ENCODE measurements at places on chromosomes 1 and 21.

- no peak for DNase-seq
Observed at GRCh38 chr1:237229333-237229732, 187.3 kb downstream of the RYR2 start.

GRCh38 chr1:37515185-37516034, 844 bp upstream of the MEAF6 start:
- no peak for DNase-seq

DNA sequence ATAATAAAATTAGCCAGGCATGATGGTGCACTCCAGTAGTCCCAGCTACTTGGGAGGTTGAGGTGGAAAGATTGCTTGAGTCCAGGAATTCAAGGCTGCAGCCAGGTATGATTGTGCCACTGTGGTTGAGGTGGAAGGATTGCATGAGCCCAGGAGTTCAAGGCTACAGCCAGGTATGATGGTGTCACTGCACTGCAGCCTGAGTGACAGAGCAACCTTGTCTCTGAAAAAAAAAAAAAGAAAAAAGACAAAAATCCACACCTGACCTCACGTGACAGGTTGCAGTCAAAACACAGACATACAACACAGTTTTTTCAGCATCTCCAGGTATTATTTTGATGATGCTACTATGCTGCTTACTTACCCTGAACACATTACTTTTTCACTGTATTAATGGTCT, 4.3 kb upstream of the AK2 start:
- DNase-seq, result no peak

DNA sequence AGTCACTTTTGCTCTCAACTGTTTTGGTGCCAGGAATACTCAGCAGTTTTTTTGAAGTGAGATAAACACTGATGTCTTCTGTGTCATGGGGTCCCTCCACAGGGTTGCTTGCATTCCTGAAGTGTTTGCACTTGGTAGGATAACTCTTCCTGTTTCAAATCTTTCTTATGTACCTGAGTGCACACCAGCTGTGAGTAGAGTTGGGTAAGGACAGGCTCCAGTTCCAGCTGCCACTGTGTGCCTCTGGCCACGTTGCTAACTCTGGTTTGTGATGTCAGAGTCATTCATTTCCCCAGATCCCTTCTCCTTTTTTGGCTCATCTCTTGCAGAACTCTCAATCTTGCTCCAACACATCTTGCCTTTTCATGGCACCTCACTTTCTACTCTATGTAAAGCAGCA, 356.3 kb upstream of the B3GALT2 start:
- no peak for DNase-seq

DNA sequence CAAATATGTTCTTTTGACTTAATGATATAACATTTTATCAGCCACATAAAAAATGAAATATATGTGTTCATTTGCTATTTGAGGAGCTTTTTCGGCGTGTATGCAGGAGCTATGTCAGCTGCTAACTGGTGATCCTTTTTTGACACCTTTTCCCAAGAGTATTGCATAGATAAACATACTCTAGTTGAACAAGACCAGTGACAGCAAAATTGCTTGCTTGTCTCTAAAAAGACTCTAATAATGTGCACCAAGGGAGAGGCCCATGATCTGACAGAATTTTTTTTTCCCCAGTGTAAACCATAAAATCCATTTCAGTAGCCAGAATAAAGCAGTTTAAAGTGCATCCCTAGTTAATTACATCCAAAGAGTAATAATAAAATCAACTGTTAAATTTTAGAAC, 103.6 kb upstream of the BARHL2 start:
- DNase-seq, result no peak

DNA sequence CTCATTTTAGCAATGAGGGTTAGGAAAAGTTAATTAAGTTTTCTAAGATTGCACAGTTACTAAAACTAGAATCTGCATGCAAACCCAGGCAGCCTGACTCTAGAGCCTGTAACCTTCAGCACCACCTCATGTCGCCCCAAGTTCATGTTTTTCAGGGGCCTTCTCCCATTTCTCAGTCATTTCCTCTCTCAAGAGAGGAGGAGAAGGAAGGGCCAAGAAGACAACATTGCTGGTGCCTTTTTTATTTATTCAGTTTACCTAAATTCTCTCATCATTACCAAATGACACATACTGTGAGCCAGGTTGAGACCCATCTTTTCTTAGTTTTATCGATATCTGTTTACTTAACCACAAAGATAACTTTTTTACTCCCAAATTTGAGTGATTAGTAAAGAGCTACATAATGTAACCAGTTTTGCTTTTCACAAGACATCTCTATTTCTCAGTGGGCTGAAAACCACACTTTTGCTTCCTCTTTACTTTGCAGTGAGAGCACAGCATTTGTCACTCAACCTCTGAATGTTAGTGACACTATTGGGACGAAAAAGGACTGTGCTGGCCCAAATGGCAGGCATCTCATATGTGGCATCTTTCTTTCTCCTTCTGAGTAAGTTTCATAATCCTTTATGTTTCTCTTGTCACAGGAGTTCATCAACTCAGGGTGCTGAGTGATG, at the start of gene CD101:
TSS of gene CD101 (plus strand) at position 507 of the 674 bp plus-strand sequence. CDS start at position 565, 58 bp downstream.
- no peak for DNase-seq

DNA sequence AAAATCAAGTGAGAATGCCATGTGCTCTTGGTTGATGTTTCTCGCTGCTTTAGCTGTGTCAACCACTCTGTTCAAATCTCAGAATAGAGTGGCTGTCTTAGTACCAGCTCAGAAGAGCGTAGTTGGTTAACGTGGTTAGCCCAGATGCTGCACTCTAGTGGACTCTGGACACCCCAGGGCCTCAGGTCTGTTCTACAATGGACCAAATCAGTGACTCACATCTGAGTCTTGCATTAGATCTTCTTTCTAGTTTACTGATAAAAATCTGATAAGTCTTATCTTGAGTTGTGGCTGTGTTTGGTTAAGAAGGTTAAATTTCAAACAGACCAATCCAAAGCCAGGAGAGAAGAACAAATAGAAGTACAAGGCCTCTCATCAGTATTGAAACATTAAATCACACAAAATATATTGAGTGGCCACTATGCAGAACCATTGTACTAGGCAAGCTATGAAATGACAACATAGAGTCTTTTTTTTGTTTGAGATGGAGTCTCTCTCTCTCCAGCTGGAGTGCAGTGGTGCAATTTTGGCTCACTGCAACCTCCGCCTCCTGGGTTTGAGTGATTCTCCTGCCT, 104.1 kb downstream of the NR5A2 start:
- no peak for DNase-seq

GRCh38 chr21:38380481-38381137, 117.7 kb downstream of the ERG start:
- no peak for DNase-seq

DNA sequence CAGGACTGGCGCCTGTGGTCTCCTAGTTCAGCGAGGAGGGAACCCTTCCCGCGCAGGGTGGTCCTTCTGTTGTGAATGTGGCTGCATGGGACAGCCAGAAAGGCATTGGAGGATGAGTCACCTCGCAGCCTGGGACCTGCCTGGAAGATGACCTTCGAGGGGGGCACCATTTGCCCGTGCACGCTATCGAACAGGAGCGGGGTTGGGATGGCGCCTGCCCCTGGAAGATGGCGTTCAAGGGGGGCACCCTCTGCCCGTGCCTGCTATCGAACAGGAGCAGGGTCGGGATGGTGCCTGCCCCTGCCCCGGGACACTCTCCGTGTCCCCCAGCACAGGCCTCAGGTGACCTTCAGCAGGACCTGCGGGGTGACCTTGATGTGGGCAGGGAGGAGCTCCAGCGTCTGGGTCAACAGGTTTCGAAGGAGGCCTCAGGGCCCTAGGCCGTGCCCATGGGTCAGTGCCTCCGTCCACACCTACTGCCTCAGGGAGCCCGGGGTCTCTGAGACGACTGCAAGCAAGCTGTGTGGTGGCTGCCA, 1.7 kb upstream of the ACTRT2 start:
- DNase-seq, result no peak

GRCh38 chr1:175172503-175172902, 20.1 kb downstream of the KIAA0040 start:
- DNase-seq, result no peak

DNA sequence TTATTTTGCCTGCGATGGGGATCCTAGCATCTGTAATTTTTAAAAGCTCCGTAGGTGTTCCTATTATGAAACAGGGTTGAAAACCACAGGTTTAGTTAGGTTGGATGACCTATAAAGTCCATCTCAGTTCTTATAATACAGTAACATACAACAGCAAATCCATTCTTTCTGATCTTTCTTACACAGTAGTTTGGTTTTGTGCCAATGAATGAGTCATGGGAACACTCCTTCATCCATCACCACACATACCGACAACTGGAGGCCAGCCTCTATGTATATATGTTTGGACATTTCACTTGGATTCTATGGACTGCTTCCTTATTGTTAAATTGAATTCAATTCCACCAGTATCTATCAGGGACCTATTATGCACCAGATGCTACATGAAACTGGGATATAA, 118.4 kb upstream of the L1TD1 start:
- DNase-seq, result no peak

DNA sequence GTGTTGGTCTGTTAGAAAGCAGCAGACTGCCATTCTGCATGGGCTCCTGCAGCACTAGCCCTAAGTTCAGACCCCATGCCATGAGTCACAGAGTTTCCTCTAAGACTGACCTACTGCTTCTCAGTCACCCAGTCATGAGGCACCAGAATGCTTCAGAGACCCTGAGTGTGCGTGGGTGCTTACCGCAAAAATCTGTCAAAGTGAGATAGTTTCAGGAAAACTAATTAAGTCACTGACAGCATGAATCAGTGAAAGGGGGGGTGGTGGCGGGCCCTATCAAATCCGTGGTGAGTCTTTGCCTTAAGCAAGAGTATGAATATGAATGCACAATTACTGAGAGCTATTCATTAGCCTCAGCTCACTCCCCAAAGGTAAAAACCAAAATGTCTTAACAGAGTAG, 98.1 kb downstream of the KCTD3 start:
- no peak for DNase-seq

- no peak for DNase-seq
Observed at GRCh38 chr1:158021721-158022120, 28.3 kb downstream of the KIRREL1 start.

DNA sequence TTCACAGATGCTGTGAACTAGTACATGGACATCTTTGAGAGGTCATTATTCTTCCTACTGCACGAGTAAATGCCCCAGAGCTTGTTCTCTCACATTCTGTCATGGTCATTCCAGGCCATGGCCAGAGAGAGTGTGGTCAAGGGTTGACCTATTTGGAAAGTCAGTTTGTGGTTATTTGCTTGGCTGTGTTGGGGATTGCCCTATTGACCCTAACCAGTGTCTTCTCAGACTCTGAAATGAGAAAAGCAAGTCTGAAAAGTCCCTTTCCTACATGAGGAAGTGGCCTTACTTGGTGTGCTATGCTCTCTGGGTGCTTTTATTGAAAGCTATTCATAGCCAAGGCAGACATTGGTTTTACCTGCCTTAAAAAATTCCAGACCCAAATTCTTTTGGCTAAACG, 26.6 kb downstream of the CLIC6 start:
- no peak for DNase-seq

- no peak for DNase-seq
Observed at GRCh38 chr1:236893626-236894545, 98.8 kb downstream of the MTR start.

DNA sequence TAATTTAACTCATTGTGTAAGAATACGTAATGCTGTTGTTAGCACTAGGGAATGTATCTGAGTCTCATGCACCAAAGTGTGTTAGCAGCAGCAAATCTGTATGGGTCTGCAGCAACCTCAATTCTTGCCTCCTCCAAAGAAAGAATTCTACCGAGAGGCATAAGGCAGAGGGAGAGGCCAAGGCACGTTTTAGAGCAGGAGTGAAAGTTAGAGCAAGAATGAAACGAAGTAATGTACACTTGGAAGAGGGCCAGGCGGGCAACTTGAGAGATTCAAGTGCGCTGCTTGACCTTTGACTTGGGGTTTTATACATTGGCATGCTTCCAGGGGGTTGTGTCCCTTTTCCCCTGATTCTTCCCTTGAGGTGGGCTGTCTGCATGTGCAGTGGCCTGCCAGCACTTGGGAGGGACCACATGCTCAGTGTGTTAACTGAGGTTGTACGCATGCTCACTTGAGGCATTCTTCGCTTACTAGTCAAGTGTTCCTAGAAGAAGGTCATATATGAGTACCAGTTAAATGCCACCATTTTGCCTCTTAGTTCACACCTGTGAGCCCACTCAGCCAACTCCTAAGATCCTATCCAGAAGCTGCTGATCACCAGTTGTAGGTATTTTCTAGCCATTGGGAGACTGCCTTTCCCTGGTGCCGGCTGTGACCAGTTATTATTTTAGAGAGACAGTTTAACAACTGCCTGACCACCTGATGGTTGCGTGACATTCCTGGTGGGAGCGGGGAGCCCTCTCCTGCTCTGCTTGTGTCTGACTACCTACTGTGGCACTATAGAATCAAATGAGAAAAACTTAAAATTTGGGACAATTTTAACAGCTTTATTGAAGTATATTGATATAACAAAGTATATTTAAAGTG, 2.7 kb upstream of the CNN3 start:
- DNase-seq, result no peak

GRCh38 chr21:27715131-27715530, 748.2 kb upstream of the ADAMTS5 start:
- no peak for DNase-seq

DNA sequence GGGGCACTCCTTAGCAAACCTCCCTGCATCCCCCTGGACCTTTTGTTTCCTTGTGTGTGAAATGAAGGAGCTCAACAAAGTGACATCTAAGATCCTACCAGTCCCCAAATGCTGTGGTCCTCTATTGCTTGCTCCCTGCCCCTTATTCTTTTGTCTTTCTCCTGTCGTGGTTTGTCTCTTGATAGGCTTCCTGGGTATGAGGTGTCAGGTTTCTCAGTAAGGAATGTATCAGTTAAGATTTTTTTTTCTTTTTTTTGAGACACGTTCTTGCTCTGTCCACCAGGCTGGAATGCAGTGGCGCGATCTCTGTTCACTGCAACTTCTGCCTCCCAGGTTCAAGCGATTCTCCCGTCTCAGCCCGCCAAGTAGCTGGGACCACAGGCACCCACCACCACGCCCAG, 16.8 kb downstream of the CNIH3 start:
- DNase-seq, result no peak

GRCh38 chr1:234206651-234207284, 166.5 kb upstream of the COA6 start:
- no peak for DNase-seq

Measured in GOT3 (cell line).